ENCODE measurements at places on chromosomes 4 and X.

DNA sequence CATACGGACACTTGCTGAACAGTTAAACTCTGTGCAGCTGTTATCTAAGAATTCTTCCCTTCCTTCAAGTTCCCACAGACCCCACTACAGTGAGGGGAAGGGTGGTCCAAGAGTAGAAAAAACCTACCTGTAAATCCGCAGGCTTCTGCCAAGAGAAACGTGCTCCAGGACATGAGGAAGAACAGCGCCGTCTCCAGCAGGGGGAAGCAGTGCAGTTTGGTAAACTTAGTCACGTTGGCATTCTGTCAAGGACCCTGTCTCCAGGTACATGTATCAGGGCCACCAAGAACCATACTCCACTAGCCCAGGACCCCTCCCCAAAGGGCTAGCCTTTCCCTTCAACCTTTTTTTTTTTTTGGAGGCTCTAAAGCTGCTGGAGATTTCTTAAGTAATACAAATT is 79.9 kb downstream of the CHST7 start:
- no peak for DNase-seq

- DNase-seq, result no peak
Observed at GRCh38 chr4:112926819-112927218, 122.6 kb upstream of the ANK2 start.

GRCh38 chr4:2795300-2795892 is 2.5 kb downstream of the SH3BP2 start:
- no peak for DNase-seq

DNA sequence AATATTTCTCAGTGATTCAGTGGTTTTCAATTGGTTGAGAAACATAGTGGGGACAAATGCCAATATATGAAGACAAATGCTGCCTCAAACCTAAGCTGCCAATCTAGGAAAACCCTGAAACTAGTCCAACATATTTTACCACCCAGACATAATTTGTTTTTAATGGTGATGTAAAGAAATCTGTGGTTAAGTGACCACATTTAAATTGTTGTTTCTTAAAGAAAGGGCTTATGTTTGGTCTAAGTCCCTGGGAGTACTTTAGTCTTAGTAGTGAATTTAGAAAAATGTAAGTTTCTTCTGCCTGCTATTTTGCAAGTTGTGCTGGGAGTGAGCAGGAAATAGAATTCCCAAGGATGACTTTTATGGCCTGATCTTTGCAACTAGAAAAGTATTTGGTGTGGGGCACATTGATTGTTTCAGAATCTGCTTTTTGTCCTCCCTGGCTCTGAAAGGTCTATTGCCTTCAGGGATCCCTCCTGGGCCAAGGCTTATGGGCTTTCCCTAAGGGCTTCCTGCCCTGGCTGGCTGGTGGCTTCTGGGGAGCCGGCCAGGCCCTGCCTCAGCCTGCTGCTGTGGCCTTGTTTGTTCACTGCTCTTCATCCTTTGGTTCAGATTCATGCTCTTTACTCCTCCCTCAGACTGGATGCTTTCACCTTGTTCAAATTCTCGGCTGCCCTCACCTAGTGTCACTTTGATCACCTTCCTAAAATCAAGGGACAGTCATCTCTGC is 169.8 kb upstream of the JADE1 start:
- no peak for DNase-seq

DNA sequence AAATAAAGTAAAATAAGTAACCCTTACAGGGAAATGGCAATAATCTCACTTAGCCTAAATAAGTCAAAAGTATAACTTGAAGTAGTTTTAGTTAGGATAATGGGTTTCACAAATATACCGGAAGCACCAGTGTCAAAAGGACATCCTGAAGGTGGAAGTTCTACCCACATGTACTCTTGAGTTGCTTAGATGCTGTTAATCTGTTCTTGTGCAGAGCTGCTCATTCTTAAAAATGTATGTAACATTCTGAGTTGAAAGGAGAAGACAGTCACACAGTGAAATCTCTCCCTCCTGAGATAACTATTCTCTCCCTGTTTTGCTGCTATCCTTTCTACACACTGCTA is 11.2 kb upstream of the CCNG2 start:
- DNase-seq, result no peak

DNA sequence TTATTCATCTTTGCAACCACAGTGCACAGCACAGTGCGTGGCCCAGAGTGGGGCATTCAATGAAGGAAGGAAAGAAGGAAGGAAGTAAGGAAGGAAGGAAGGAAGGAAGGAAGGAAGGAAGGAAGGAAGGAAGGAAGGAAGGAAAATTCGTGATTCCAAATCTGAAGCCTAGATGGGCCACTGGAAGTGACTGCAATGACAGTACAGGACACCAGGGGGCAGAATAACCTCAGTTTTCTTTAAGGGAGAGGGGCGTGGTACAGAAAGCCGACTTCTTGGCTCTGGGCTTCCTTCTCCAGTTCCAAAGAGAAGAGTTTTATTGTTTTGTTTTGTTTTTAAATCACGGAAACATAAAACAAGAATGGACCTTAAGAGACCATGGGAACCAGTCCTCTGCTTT is 47.8 kb downstream of the APLN start:
- peak; percentile 86 for DNase-seq

GRCh38 chr4:22508376-22508775 is 7.5 kb downstream of the ADGRA3 start:
- no peak for DNase-seq

DNA sequence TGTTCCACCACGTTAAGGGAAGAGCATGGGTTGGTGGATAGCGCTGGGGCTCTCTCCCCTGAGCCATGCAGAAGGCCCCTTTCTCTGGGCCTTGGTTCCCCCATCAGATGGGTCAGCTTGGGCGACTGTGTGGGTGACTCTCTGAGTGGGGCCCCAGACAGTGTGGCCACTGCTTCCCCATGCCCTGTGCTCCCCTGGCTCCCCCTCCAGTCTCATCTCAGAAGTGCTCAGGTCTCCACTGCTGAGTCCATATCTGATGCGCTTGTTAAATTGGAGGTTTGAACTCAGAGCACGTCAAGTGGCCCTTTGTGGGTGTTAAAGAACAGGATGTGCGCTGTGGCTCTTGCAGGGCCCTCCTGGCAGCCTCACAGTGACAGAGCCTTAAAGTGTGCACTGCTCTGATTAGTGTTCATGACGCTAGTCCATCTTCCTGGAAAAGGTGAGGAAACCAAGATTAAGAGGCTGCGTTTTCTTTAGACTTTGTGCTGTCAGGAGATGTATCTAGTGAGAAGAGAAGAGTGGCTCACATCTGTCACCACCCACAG is 59.8 kb downstream of the NELFA start:
- no peak for DNase-seq

- DNase-seq, result no peak
Observed at GRCh38 chr4:105414316-105414715, 59.5 kb downstream of the PPA2 start.

- DNase-seq, result peak; percentile 0
Observed at GRCh38 chrX:65136424-65136823, 160.2 kb upstream of the ZC4H2 start.

GRCh38 chr4:74283614-74284013 is 24.7 kb upstream of the EPGN start:
- DNase-seq, result no peak

- DNase-seq, result no peak
Observed at GRCh38 chr4:89876548-89876947, 18.1 kb upstream of the MMRN1 start.

DNA sequence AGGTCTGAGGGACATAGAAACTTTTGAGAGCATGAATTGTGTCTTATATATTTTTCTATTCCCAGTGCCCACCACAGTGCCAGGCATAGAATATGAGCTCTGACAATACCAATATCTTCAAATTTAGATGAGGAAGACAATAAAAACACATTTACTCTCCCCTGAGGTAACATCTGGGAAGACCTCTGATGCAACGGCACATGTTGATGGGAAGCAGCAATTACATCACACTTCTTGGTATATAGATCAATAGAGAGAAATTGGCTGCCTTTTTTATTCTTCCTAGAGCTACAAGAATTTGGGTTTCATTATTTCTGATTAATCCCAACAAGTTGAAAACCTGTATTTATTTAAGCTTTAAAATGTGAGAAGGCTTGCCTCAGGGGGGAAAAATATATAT is 67.4 kb upstream of the SMAD1 start:
- DNase-seq, result no peak

DNA sequence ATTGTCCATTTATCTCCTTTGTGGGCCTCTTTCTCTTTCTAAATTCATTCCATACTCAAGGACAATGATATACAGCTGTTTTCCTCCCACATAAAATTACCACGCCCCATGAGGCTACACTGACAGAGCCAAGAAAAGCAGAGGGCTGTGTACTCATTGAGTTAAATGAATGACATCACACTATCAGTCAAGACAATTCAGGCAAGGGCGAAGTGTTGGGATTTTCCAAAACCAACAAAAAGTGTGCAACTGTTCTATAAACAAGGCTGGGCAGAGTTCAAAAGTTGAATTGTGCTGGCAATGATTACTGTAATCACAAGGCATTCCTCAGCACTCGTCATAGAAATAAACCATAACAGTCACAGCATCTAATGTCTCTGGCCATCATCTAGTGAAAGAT is 799.6 kb upstream of the DIAPH2 start:
- DNase-seq, result peak; percentile 39

DNA sequence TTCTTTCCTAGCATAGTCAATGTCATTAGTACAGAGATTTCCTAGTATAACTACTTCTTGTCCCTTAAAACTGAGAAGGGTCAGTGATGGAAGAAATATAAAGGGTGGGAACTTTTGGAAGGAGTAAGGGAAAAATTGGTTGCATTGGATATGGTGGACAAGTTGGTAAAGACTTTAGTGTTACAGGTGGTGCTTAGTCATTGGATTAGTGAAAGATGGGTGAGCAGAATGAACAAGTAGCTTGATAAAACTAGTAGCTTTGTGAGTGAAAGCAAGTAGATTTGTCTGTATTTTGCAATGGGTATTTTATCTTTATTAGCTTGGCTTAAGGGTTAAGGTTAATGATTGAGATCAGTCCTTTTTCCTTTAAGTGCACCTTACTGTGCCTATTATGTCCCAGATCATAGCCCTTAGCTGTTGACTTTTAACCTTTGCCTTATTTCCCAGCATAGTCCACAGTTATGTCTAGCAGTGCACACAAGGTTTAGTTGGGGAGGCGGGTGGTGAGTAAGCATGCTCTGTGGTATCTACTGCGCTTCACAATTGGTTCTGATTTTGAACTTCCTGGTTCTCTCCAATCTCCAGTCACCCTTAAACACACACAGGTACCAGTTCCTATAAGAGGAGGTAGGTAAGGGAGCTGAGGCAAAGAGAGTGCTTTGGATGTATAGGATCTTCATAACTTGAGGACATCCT is 9.5 kb downstream of the WDR44 start:
- DNase-seq, result no peak

GRCh38 chrX:32448945-32449344 is 762.4 kb downstream of the DMD start:
- DNase-seq, result no peak

DNA sequence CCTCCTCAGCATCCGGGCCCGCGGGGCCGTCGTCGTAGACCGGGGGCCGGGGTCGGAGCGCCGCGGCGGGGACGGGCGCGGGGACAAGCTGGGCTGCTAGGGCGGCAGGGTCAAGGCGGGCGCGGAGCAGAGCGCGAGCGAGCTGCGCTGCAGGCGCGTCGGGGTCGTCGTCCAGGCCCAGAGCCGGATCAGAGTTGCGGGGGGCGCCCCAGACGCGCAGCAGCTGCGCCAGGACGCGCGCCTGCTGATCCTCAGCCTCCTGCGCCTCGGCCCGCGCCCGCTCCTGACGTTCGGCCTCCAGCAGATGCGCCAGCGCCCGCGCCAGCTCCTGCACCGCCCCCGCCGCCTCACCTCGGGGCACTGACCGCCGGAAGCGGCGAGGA is 3.5 kb downstream of the PCSK1N start:
- peak; percentile 40 for DNase-seq

DNA sequence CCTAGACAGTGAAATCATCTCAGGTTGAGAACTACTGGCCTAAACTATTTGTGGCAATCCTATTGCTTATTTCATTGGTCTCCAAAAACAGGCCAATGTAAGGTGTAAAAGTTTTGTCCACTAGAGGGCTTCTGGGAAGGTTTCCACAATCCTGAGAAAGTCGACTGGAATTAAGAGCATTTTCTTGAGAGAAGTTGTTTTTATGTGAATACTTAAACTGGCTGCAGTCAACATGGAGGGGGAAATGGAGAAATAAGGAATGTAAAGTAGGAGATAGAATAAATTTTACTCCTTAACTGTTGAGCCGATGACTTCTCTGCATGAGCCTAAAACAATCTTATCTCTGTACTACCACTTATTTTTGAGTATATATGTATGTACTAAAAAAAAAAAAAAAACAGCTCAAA is 11.0 kb upstream of the EIF4E start:
- peak; percentile 85 for DNase-seq

DNA sequence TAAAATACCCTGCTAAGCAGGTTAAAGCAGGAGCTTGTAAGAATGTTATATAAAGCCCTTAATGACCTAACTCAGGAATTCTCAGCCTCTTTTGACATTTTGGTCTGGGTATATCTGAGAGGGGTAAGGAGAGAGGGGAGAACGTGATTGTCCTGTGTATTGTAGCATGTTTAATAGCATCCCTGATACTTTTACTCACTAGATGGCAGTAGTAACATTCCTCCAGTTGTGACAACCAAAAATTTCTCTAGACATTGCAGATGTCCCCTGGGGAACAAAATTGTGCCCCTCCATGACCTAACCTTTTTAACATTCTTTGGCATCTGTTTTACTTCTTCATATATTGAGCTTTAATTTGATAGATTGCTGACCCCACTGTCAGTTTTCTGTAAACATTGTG is 17.9 kb downstream of the SMARCA5 start:
- DNase-seq, result peak; percentile 35

- no peak for DNase-seq
Observed at GRCh38 chrX:41722816-41723618, 964 bp upstream of the GPR82 start.

DNA sequence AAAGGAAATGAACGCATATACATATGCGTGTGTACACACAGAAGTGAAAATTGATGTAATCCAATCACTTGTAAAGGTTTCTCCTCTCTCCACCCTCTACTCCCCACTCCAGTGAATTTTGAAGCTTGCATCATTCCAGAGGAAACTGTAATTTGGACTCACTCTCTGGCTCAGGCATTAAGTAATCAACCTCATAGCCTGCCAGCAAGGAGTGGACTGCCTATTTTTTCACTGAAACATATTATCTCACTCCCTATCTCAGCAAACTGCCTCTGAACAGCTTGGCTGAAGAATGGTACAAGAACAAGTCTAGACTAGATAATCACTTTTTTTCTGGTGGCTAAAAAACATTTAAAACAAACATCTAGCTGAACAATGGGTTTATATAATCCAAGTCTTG is 124.2 kb downstream of the C4orf51 start:
- DNase-seq, result peak; percentile 31

DNA sequence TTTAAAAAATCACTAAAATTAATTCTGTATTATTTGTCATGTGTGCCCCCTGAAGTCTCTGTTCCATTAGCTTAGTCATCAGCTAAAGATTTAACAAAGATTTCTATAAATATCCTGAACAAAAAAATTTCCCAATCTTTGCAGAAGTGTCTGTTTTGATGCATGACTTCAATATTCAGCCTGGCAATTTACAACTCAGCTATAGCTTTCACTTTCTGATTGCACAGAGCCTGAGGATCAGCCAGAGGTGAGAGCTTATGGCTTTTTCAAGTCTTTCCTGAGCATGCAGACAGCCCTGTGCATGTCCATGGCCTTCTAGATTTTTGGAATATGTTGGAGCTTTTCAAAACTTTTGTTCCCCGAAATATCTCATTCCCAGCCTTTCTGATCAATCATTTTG is 420.1 kb downstream of the ZNF674 start:
- DNase-seq, result no peak

- DNase-seq, result no peak
Observed at GRCh38 chr4:109162759-109163158, 139.7 kb downstream of the COL25A1 start.
